Mesothelial cell of epicardium (in vitro differentiated cells): ENCODE measurements at places on chromosomes 13 and 19.

- no peak for DNase-seq
Measured at GRCh38 chr19:30711296-30711695, 339.1 kb downstream of the ZNF536 start.

- DNase-seq: no peak
Measured at GRCh38 chr19:16094360-16095070, 17.2 kb upstream of the RAB8A start.

DNA sequence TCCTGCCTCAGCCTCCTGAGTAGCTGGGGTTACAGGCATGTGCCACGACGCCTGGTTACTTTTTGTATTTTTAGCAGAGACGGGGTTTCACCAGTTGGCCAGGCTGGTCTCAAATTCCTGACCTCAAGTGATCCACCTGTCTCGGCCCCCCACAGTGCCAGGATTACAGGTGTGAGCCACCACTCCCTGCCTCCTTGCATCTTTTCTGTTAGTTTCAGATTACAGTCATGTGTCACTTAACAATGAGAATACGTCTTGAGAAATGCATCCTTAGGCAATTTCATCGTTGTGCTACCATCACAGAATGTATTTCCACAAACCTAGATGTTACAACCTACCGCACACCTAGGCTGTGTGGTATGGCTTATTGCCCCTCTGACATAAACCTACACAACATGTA lies 180.4 kb downstream of the TM9SF2 start:
- DNase-seq: no peak

GRCh38 chr19:2049741-2050348 lies 1.2 kb downstream of the MKNK2 start:
- DNase-seq: no peak

DNA sequence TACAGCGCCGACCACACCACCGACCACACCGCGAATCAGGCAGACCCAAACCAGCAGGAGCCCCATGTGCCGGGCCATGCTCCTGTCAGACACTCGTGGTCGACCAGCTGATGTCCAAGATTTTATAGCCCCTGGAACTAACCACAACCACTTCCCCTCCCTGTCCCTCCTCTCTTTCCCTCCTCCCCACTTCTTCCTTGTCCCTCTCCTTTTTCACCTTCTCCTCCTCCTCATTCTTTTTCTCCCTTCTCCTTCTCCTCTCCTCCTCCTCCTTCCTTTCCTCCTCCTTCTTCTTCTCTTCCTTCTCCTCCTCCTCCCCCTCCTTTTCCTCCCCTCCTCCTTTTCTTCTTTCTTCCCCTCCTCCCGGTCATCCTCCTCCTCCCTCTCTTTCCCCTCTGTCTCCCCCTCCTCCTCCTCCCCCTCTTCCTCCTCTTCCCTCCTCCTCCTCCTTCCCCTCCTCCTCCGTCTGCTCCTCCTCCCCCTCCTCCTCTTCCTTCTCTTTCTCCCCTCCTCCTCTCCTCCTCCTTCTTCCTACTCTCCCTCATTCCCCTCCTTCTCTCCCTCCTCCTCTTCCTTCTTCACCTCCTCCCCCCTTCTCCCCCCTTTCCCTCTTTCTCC lies 670 bp downstream of the BSPH1 start:
- no peak for DNase-seq

DNA sequence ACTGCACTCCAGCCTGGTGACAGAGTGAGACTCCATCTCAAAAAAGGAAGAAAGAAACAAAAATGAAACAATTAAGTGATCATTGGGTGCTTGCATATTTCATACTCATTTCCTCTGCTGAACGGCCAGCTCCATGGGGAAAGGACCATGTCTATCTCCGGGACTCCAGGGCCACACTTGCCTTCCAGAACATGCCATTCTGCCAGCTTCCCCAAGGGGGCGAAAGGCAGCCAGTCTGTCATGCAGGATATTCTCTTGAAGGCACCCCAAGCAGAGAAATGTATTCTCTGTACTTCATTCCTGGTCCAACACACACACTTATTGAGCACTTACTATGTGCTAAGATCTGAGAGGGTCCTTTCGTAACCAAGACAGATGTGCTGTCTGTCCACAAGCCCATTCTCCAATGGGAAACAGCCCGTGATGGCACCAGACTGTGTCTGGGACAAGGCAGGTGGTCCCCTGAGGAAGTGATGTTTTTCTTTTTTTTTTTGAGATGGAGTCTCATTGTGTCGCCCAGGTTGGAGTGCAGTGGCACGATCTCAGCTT lies 10.2 kb upstream of the CARM1 start:
- DNase-seq: no peak

DNA sequence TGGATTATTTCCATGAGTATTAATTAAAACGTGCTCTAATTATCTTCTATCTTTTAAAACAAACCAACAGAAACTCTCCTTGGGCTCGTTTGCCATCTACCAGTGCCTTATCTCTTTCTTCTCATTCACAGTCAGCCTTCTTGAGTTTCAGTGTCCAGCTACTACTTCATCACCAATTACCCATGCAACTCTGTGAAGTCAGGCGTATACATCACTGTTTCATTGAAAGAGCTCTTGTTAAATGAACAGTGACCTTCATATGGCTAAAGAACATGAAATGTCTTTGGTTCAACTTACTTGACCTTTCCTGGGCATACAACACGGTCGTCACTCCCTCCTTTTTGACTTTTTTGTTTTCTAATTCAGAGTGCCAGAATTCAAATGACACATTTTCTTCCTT lies 5.2 kb upstream of the IFT88 start:
- no peak for DNase-seq

- no peak for DNase-seq
Measured at GRCh38 chr13:108816375-108816774, 187.0 kb downstream of the MYO16 start.

- DNase-seq: no peak
Measured at GRCh38 chr13:71879808-71880344, 12.9 kb upstream of the DACH1 start.

GRCh38 chr19:48633148-48634035 lies 3.8 kb downstream of the DBP start:
- no peak for DNase-seq
